ENCODE measurements at places on chromosomes 1 and 21.

DNA sequence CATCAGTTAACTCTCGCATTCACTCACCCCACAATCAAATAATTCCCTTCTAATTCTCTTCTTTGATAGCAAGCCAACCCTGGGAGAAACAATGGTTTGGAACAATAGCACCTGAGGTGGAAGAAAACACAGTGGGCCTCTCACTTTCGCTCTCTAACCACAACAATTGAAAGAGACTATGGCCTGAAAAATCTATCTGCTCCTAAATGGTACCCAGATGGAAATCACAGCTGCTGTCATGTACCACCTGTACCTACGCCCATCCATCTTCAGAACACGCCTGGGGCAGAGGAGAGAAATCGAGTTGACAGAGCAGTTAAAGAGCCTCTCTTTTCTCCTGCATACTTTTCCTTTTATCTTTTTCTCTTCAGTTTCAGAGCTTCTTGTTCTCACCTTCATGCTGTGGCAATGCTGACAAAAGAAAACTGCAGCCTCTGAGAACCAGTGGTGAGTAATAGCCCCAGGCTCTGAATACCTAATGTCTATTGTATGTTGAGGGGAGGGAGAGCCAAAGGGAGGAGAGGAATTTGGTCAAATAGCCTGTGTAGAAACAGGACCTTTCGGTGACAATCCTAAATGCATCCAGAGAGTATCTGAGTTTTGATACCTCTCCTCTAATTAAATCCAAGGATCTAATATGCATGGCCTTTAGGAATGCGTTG, 57.7 kb downstream of the ZC3H11B start:
- DNase-seq: no peak

GRCh38 chr1:68213843-68214242, 18.5 kb downstream of the WLS start:
- no peak for DNase-seq

DNA sequence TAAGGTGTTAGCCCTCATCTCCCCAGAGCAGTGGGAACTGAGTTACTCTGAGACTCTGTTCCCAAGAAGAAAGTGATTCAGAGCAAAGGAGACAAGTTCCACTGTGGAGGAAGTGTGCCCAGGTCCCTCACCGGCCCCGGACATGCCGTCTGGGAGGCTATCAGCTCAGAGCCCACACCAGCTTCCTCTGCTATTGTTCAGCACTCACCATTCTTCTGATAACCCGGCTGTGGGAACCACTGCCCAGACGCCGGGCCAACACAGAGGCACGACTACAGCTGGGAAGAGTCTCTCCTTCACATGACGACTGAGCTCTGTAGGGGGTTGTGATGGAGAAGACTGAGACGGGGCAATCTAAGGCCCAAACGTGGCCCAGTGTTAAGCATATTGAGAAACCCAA, 34.2 kb upstream of the GJA5 start:
- DNase-seq: no peak

GRCh38 chr1:235841938-235842545, 24.7 kb downstream of the LYST start:
- no peak for DNase-seq

DNA sequence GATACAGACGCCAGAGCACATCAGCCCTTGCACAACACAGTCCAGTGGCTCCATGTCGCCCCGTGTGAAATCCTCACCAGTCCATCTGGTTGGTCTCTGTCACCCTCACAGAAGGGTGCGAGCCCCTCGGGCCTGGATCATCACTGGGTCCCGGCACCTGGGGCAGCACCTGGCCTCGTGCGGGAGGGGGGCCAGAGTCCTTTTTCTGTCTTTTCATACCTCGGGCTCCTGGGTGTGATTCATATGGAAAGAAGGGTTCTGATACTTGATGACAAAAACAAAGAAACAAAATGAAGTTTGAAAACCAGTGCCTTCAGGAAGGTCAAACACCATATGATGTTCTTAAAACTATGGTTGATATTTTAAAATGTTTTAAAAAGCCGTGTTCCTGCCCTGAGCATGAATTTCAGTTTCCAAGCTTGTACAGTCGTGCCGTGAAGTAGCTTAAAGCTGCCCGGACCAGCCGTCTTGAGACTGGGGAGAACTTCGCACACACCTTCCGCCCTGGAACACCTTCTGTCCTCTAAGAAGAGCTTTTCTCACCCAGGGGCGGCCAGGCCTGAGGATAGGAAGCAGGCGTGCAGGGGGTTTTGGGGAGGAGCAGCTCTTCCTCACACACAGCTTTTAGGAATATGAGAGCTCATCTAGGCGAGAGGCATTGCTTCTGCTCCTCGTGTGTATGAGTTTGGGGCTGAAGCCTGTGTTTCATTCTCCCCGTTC, 35.2 kb downstream of the SLC37A1 start:
- DNase-seq: no peak

GRCh38 chr1:179126338-179127060, 44.6 kb downstream of the TOR3A start:
- DNase-seq: no peak

DNA sequence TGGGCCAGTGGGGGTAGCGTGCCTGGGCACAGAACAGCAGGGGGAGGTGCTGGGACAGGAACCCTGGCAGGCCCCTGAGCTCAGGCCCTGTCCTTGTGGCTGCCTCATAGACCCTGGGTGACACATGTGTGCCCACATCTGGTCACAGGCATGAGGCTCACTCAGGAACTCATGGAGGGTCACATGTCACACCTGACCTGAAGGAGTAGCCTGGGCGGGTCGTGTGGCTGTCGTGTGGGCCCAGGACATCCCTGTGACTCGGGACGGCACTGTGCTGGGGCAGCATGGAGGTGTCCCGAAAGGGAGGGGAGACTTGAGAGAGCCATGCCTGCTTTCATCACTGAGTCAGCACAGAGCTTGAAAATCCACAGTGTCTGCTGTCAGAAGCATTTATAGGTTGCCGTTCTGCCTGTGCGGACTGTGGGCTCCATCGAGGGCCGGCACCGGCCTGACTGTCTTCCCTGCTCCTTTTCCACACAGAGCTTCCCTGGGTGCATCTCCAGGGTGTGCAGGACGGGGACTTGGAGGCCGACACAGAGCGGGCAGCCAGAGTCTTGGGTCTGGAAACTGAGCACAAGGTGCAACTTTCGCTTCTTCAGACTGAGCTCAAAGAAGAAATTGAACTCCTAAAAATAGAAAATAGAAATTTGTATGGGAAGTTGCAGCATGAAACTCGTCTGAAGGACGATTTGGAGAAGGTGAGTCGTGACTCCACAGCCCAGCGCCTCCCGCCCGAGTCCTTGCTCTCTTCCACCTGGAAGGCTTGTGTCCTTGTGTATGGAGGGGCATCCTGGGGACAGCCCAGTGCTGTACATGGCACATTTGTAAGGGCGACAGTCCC, 32.8 kb downstream of the PCNT start:
- no peak for DNase-seq

- no peak for DNase-seq
Measured at GRCh38 chr1:155309423-155310021, 856 bp downstream of the FDPS start.

GRCh38 chr1:236536540-236536939, 12.8 kb downstream of the LGALS8 start:
- DNase-seq: no peak

DNA sequence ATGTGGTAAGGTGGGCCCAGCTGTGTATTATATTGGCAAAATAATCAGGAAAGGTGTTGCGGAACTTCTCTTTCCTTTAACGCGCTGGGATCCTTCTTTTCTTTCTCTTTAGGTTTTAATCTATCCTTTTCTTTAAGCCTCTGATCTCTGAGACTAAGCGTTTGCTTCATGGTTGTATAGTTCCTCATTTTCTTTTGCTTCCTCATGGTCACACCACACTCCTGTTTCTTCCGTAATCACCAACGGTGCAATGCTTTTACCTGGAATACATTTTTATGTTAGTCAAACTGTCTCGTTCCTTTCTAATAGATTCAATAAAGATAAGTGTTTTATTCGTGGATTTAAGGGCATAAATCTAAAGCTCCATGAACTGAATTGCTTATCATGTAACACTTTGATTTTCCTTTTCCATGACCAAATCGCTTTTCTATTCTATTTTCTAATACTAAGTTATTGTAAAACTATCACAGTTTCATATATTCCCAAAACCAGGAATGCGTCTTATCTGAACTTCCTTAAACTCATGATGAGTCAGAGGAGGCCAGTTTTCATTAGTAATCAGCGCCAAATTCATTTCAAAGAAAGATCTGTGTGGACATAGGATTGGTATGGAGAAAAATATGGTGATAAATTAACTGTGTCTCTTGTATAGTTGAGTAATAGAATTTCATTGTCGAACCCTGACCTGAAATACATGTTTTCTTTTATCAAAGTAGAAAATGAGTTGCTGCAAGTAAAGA, 12.2 kb downstream of the SDCCAG8 start:
- no peak for DNase-seq

GRCh38 chr1:56644064-56644918, 823 bp upstream of the PRKAA2 start:
- DNase-seq: peak; percentile 48

DNA sequence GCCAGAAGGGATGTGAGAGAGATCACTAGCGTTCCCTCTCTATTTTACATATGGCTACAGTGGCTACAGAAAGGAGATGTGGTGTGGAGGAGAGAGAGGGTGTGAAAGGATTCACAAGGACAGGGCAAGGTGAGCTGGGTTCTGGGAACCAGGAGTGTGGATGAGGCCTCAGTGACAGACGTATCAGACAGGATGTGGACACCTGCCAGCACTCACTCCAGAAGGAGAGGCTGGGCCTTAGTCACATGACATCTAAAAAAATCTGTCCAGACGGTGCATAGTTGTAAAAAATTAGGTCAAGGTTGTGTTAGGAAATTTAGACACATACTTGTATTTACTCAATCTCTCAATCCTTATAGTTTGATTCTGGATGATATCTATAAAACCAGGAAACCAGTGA, 10.6 kb downstream of the TRIM67 start:
- DNase-seq: no peak

DNA sequence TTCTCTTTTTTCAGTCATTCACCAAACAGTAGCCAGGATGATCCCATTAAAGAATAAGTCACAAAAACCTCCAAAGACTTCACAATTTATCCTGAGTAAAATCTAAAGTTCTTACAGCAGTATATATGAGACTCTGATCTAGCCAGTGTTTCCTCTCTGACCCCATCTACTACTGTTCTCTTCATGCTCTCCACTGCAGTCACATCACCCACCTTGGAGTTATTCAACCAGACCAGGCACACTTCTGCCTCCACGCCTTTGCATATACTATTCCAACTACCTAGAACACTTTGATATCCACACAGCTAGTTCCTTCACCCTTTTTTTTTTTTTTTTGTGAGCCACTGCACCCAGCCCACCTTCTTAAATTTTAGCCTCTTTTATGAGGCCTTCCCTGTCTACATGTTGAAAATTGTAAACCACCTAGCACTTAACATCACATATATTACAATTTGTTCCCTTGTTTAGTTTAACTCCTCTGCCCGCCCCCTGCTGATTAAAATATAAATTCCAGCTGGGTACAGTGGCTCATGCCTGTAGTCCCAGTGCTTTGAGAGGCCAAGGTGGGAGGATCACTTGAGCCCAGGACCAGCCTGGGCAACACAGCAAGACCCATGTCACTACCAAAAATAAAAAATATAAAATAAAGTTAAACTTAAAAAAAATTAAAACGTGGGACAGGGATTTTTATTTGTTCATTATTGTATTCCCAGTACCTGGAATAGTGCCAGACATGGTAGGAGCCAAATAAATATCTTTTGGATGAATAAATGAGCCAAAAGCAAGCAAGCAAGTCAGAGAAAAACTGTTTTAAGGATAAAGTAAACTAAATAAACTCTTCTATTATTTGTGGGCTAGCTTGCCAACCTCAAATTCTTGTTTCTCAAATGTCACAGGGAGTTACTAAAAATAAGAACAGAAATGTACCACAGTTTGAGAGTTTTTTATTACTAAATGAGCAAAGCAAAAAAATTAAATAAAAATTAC, 35.2 kb upstream of the MUTYH start:
- DNase-seq: no peak

- no peak for DNase-seq
Measured at GRCh38 chr1:91741301-91741700, 144.7 kb downstream of the TGFBR3 start.

- DNase-seq: no peak
Measured at GRCh38 chr1:177274687-177275211, 104.0 kb downstream of the BRINP2 start.

- no peak for DNase-seq
Measured at GRCh38 chr1:115107516-115108260, 18.4 kb upstream of the TSPAN2 start.

DNA sequence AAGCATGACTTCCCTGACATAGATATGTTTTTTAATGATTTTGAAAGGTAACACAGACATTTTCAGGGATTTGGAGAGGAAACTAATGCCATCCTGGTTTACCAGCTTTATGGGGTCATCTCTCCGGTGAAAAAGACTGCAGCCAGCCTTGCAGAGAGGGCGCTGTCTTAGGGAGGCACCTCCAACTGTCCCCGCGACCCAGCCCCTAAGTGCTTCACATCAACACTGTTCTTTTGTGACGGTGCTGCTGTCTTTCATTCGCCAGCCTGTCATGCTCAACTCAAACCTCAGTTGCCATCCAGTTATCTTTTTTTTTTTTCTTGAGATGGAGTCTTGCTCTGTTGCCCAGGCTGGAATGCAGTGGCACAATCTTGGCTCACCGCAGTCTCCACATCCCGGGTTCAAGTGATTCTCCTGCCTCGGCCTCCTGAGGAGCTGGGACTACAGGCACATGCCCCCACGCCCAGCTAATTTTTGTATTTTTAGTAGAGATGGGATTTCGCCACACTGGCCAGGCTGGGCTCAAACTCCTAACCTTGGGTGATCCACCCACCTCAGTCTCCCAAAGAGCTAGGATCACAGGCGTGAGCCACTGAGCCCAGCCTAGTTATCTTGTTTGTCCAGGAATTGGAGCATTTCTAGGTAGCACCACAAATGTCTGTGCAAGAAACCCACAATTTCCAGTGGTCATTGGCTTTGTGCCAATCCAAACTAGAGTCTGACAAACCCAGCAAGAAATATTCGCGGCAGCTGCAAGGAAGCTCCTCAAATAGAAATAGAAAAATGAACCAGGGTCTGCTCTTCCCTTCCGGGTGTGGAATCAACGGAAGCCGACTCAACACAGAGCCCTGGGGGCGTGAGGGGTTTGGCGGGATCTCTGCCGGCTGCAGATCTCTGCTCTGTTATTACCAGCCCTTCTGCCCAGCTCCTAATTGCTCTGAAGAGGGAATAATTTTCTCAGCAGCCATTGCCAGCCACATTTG, 24.2 kb downstream of the PDE9A start:
- peak; percentile 10 for DNase-seq

- no peak for DNase-seq
Measured at GRCh38 chr1:173507205-173507846, 30.2 kb downstream of the PRDX6 start.
